HT-29 (cell line): ENCODE measurements at places on chromosomes 16 and 17.

DNA sequence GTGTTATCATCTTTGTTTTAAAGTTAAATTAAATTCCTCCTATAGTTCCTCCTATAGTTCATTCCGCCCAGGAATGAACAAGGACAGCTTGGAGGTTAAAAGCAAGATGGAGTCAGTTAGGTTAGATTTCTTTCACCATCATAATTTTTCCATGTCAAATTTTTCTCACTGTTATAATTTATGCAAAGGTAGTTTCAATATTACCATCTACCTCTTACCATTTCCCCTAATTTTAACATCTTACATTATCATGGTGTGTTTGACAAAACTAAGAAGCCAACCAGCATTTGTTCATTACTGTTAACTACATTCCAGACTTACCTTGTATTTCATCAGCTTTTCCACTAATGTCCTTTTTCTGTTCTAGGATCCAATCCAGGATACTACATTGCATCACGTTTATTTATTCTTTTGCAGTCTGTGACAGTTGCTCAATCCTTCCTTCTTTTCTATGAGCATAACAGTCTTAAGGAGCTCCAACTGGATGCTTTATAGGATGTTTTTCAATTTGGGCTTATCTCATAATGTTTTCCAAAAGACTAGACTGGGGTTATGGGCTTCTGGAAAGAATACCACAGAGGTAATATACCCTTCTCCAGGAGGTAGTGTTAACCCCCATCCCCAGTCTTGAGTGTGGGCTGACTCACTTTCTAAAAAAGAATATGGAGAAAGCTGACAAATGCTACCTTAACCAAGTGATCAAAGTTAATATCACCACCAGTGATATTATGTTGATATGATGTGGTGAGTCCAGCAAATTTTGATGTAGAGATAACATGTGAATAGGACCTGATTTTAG is 158.5 kb downstream of the PPM1E start:
- DNase-seq, result no peak

DNA sequence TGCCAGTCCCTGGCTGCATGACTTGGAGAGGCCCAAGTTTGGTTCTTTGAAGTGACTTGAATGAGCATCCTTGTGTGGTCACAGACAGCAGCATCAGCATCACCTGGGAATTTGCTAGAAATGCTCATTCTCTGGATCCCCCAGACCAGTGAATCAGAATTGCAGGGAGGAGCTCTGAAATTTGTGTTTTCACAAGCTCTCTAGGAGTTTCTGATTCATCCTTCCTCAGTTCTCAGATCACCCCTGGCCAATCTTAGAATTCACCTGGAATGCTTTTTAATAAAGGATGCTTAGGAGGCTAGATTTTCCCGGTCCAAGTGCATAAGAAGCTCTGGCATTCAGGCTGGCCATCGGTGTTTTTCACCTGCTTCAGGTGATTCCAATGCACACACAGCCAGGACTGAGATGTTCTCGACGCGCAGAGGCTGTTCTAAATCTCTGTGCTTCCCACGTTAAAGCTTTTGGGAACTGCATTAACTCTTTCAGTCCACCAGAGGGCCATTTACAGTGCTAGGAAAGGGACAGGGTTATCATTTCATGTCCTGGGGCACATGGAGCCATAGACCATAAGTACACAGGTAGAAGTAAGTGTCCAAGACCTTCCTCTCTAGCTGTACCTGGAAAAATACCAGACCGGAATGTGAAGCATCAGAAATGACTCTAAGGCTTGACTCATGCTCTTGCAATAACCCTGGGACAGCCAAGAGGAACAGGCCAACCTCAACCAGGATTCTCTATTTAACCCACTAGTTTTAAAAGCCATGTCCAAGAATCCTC is 85.7 kb upstream of the XYLT1 start:
- DNase-seq, result peak; percentile 41

DNA sequence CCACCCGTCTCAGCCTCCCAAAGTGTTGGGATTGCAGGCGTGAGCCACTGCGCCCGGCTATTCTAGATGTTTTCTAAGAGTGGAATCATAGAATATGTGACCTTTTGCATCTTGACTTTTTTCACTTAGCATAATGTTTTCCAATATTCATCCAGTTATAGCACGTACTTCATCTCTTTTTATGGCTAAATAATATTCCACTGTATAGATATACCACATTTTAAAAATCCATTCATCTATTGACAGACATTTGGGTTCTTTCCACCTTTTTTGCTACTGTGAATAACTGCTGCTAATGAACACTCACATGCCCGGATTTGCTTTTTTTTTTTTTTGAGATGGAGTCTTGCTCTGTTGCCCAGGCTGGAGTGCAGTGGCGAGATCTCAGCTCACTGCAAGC is 3.2 kb upstream of the EIF5A start:
- no peak for DNase-seq

- DNase-seq, result no peak
These were observed 82.6 kb downstream of the C16orf78 start for GRCh38 chr16:49455991-49456745.

GRCh38 chr17:81346090-81346907 is 49.0 kb upstream of the BAHCC1 start:
- peak; percentile 94 for DNase-seq

GRCh38 chr16:67269766-67270165 is 9.6 kb upstream of the PLEKHG4 start:
- DNase-seq, result no peak

DNA sequence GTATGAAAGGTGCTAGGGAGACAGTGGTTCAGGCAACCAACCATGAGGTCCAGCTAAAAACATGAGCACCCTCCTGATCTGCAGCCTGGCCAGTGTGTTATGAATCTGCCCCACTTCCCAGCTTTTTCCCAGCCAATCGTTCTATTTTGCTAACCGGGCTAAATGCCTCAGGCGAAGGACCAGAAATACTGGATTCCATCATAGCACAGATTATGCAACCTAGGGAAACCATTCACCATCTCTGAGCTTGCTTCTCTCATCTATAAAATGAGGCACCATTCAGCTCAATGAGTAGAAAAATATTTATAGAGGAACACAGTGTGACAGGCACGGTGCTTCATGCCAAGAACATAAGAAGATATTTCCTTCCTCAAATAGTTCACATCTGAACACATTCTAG is 45.2 kb upstream of the NUDT7 start:
- DNase-seq, result no peak

DNA sequence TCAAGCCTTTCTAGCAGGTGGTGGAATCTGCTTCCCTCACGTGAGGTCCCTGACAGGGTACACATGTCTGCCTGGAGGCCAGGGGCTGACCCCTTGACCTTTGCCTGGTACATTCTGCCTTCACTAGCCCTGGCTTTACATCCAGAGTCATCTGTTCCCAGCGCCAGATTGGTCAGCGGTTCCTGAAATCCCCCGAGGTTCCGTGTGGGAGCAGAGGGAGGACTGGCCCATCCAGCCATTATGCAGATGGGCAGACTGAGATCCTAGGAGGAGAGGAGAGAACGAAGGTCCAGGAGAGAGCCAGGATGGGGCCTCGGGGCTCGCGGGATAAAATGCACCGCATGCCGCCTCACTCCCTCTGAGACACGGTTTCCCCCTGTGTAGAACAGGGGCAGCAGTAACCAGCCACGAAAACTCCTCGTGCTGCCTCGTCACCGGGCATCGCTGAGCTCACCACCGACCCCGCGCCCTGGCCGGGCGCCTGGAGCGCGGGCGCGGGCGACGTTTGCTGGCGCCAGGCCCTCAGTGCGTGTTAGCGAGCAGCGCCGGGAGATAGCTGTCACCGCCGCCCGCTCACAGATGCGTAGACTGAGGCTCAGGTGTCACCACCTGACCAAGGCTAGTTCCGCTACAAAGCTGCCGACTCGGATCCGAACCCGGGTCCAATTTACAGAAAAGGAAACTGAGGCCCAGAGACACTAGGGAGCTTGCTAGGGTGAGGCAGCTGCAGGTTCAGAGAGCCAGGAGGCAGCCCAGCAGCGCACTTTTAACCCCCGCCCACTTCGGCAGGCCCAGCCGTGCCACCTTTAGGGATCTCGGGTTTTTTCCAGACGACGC is 811 bp upstream of the MAP2K3 start:
- no peak for DNase-seq

GRCh38 chr17:80704381-80704819 is 159.8 kb downstream of the RPTOR start:
- DNase-seq, result no peak

GRCh38 chr16:30867747-30868146 is 26.1 kb downstream of the BCL7C start:
- DNase-seq, result peak; percentile 23

DNA sequence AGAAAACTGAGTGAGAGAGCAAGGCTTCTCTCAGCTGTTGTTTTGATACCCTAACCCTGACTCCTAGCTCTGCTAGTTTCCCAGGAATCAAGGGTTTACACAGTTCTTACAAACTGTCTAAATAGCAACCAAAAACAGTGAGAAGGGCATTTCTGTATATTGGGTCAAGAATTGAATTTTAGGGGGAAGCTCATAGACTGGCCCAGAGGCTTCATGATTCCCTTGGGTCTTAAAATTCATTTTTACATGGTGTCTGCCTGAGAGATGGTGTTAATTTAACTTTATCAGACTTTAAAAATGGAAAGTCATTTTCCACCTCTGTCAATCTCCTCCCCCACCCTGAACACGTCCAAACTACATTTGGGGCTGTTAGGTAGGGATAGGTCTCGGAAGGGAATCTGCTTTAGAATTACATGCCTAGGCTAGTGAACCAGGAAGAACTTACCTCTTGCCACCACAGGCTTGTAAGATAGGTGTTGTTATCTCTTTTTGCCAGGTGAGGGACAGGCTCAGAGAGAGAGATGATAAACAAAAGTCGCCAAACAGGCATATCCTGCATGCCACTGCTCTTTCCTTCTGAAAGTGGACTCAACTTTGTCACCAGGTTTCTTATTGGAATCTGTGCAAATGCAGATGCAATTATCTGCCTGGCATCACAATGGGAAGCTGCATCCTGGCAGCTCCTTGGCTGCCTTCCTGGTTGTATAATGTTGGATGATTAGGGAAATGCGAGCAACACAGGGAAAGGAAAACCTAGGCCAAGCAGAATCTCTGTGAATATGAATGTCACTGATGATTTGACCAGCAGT is 3.1 kb downstream of the PHAF1 start:
- peak; percentile 54 for DNase-seq

DNA sequence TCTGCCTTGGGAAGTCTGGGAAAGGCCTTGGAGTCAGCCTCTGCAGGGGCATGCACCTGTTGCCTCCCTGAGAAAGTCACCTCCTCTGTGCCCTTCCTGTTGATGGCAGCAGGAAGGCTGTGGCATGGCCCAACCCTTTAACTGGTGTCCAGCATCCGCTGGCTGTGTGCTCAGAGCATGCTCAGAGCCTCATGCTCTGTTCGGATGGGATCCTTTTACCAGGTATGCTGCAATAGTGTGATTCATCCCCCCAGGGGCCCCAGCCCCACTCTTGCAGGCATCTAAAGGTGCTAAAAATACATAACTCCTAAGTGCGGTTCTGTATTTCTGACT is 24.9 kb downstream of the KLHL36 start:
- no peak for DNase-seq

DNA sequence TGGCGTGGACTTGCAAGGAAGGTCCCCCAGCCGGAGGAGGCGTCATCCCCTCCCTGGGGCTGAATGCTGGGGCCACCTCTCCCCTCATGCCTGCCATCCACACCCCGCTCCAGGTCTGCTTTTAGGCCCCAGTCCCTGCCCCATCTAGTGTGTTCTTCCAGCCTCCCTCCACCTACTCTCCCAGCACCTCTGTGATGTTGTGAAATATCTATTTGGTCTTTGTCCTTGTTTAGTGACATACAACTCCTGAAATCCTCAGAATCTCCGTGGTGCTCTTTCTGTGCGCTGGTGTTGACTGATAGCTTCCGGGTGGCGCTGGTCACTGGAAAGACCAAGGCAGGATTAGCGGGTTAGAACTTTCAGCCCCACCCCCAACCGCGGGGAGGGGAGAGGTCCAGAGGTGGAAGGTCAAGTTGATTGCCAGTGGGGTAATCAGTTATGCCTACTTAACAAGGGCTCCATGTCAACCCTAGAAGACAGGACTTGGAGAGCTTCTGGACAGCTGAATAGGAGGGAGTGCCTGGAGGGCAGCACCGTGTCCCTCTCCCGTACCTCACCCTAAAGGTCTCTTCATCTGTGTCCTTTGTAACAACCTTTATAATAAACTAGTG is 10.1 kb downstream of the TBC1D24 start:
- no peak for DNase-seq

DNA sequence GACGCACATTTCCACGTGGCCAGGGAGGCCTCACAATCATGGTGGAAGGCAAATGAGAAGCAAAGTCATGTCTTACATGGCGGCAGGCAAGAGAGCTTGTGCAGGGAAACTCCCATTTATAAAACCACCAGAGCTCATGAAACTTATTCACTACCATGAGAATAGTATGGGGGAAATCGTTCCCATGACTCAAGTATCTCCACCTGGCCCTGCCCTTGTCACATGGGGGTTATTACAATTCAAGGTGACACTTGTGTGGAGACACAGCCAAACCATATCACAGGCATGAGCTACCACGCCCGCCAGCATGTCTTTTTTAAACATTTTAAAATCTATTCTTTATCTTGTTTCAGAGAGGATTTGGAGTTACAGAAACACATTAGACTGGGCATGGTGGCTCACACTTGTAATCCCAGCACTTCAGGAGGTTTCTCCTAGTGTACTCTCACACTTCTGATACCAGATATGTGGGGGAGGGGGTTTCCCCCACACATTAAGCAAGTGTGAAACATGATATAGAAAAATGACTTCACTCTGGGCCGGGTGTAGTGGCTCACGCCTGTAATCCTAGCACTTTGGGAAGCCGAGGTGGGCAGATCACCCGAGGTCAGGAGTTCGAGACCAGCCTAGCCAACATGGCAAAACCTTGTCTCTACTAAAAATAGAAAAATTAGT is 5.6 kb upstream of the ATMIN start:
- DNase-seq, result no peak

DNA sequence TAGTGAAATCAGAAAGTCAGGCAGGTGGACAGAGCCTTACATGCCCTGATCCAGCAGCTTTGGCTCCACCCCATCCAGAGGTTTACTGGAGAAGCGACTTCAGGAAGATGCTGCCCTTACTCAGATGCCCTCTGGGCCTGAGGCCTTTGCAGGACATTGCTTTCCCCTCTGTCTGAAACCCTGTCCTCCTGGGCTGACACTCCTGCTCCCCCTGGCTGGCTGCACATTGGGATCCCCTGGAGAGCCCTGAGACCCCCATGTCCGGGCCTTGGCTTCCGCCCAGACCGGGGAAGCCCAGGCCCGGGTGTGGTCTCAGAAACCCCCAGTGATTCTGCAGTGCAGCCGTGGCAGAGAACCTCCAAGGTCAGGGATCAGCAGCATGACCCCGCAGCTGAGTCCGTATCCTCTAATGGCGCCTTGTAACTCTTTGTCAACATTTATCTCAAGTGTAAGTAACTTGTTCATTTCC is 36.6 kb downstream of the BCO1 start:
- DNase-seq, result peak; percentile 31

- DNase-seq, result no peak
These were observed 157.2 kb upstream of the FOXF1 start for GRCh38 chr16:86353148-86353547.
